ENCODE measurements at places on chromosomes 13 and 19. TPM values are rescaled to one million over a fixed set of nuclear protein-coding genes. Genes with fewer than 3 reads are reported as not detected.

- peaks cover 5% of the 10 kb centered on the region for H3K36me3 ChIP-seq
- no peaks in the 10 kb centered on the region for H3K27me3 ChIP-seq
- H3K27ac ChIP-seq = peak overlapping the region; percentile 64
- no peak overlapping the region for H3K4me3 ChIP-seq
- DNase-seq = no peak
Observed at GRCh38 chr13:97275776-97276501, 53.8 kb downstream of the MBNL2 start.

- no peaks in the 10 kb centered on the region for H3K27me3 ChIP-seq
- H3K27ac ChIP-seq = no peak overlapping the region
- H3K36me3 ChIP-seq = no peaks in the 10 kb centered on the region
- DNase-seq = no peak
- no peak overlapping the region for H3K4me3 ChIP-seq
- H3K4me1 ChIP-seq = no peaks in the 10 kb centered on the region
Observed at GRCh38 chr13:78105656-78106055, 187.0 kb upstream of the EDNRB start.

GRCh38 chr19:12982648-12983047 is 12.6 kb upstream of the NFIX start:
- no peak overlapping the region for H3K4me3 ChIP-seq
- no peaks in the 10 kb centered on the region for H3K36me3 ChIP-seq
- no peak for DNase-seq
- H3K27ac ChIP-seq = no peak overlapping the region

DNA sequence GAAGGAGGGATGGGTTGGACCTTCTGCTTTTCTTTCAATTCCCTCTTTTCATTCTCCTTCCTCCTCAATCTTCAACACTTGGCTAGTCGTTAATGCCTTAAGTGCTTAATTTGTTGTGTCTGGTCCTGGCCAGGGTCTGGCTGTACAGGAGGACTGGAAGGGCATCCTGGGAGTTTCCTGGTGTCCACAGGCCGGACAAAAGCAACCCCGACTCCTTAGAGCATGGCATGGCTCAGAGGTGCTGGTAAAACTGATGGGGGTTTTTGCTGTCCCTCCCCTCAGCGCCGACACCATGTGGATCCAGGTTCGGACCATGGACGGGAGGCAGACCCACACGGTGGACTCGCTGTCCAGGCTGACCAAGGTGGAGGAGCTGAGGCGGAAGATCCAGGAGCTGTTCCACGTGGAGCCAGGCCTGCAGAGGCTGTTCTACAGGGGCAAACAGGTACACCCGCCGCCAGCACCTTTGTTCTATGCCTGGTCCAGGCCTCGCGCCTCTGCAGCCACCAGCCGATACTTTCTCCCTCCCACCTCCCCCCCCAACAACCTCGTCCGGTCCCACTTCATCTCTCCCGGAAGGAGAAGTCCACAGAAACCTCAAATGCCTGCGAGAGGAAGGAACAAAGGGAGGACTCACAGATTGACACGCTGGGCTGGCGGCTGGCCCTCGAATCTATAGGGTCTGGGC is 1.4 kb downstream of the UHRF1 start:
- peak; percentile 17 for DNase-seq
- peaks cover 19% of the 10 kb centered on the region for H3K4me1 ChIP-seq
- peak overlapping the region; percentile 79 for H3K4me3 ChIP-seq
- H3K27me3 ChIP-seq = no peaks in the 10 kb centered on the region
- no peak overlapping the region for H3K27ac ChIP-seq

DNA sequence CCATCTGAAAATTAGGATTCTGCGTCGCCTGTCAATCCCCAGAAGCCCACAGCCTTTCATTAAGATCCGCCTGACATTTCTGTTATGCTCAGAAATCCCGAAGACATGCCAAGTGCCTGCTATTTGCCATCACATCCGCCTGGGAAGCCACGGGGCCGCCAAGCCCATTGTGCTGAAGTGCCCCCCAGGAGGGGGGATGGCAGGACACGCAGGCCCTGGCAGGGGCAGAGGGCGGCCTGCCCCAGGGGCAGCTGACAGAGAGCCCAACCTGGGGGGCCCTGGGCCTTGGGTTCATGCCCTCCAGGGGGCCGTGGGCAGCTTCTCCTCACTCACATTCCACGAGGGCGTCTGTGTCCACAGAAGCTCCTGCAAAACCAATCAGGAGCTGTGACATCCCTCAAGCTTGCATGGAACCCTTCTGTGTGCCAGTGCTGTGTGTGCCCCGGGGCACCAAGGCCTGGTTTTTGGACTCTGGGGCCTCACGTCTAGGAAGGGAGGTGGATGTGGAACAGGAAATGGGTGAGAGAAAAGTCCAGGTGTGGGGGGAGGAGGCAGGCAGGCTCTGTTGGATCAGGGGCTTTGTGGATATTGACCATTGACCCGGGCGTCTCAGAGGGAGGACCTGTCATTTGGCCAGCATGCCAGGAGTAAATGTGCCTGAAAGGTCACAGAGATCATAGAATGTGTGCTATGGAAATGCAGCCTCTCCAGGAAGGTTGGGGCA is 122.9 kb downstream of the URI1 start:
- H3K27ac ChIP-seq = no peak overlapping the region
- H3K36me3 ChIP-seq = no peaks in the 10 kb centered on the region
- no peaks in the 10 kb centered on the region for H3K4me1 ChIP-seq
- no peak for DNase-seq

GRCh38 chr13:91889641-91890040 is 491.2 kb downstream of the GPC5 start:
- no peak overlapping the region for H3K27ac ChIP-seq
- H3K36me3 ChIP-seq = no peaks in the 10 kb centered on the region
- DNase-seq = no peak
- H3K27me3 ChIP-seq = no peaks in the 10 kb centered on the region
- no peaks in the 10 kb centered on the region for H3K4me1 ChIP-seq

DNA sequence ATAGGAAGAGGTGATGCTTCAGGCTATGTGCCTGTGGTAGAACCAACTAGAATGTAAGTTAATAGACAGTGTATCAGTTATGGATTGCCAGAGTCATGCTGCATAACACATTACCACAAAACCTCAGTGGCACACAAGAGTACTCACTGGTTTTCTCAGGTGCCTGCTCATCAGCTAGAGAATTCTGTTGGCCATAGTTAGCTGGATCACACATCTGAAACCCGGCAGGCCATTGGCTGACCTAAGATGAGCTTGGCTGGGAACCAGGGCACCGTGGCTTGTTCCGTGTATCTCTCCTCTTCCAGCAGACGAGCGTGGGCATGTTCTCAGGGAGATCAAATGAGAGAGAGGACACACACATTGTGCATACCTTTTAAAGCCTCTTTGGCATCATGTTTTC is 76.7 kb downstream of the TEX26 start:
- DNase-seq = no peak
- no peak overlapping the region for H3K4me3 ChIP-seq
- no peaks in the 10 kb centered on the region for H3K36me3 ChIP-seq
- H3K27ac ChIP-seq = no peak overlapping the region

- no peak overlapping the region for H3K4me3 ChIP-seq
- no peak overlapping the region for H3K27ac ChIP-seq
- DNase-seq = no peak
Observed at GRCh38 chr13:114244637-114245036, 9.9 kb downstream of the CDC16 start.

GRCh38 chr13:54965881-54966280 is 1937.3 kb downstream of the OLFM4 start:
- no peak for DNase-seq
- H3K27ac ChIP-seq = no peak overlapping the region
- no peak overlapping the region for H3K4me3 ChIP-seq
- H3K4me1 ChIP-seq = no peaks in the 10 kb centered on the region
- H3K36me3 ChIP-seq = no peaks in the 10 kb centered on the region

DNA sequence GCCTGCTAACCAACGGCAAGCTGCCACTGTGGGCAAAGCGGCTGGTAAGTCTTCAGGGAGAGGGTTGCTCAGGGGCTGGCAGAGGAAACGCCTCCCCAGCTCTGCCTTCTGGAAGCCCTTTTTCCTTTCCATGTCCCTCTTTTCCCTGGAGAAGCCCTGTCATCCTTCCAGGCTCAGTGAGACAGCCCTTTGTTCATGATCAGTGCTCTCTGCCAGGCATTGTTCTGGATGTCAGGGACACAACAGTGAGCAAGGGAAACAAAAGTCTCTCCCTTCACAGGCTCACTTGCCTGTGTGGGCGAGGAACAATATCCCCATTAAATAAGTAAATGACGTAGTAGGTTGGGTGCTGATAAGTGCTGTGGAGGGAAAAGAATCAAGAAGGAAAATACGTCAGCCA is 13.9 kb upstream of the OVOL3 start:
- H3K27me3 ChIP-seq = no peaks in the 10 kb centered on the region
- H3K27ac ChIP-seq = no peak overlapping the region
- H3K36me3 ChIP-seq = no peaks in the 10 kb centered on the region
- H3K4me3 ChIP-seq = no peak overlapping the region
- no peak for DNase-seq
- H3K4me1 ChIP-seq = peaks cover 17% of the 10 kb centered on the region

DNA sequence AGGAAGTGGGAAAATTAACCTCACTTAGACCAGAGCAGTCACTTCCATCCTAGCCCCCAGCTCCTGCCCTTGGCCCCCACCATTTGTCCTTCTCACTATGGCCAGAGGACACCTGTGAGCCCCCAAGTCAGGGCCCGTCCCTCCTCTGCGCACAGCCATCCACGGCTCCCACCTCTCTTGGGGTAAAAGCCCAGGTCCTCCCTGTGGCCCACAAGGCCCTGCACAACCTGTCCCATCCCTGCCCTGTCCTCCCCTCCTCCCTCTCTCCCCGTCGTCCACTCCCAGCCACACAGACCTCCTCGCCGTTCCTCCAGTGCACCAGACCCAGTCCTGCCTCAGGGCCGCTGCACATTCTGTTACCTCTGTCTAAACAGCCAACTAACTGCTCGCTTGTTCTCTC is 53.9 kb downstream of the SMIM24 start:
- peaks cover 51% of the 10 kb centered on the region for H3K4me1 ChIP-seq
- H3K4me3 ChIP-seq = no peak overlapping the region
- peak overlapping the region; percentile 19 for H3K27ac ChIP-seq
- H3K36me3 ChIP-seq = no peaks in the 10 kb centered on the region
- no peak for DNase-seq
- H3K27me3 ChIP-seq = no peaks in the 10 kb centered on the region

DNA sequence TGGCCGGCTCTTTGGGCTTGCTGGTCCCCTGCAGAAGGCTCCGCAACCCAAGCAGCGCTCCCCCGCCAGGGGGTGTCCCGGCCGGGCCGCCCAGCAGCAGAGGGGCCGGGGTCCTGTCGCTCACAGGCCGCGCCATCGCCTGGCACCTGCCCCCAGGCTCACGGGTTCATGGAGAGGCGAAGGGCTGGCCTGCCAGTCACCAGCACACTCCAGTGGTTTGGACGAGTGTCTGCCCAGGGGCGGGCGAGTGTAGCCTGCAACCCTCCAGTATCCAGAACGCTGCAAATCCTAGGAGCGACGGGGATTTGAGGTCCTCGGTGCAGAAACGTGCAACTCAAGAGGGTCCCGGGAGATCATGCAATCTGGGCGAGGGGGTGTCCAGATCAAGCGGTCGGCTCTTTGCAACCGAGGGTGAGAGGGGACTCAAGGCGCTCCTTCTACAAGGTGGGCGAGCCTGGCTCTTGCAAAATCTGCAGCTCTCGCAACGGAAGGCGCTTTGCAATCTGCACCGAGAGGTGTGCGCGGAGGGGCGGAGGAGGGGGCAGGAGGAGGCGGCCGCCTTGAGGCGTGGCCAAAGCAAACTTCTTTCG is at the start of gene DBP:
Gene DBP, minus strand, starts transcription at position 521 of the 590 bp plus-strand sequence. Its CDS starts 385 bp downstream, at position 136.
- peak within 1 kb of the TSS; percentile 87 for H3K4me3 ChIP-seq
- H3K36me3 ChIP-seq = no peaks in the 10 kb centered on the region
- H3K27ac ChIP-seq = peak within 1 kb of the TSS; percentile 97
- peak; percentile 83 for DNase-seq
- peaks cover 37% of the 10 kb centered on the region for H3K4me1 ChIP-seq

DNA sequence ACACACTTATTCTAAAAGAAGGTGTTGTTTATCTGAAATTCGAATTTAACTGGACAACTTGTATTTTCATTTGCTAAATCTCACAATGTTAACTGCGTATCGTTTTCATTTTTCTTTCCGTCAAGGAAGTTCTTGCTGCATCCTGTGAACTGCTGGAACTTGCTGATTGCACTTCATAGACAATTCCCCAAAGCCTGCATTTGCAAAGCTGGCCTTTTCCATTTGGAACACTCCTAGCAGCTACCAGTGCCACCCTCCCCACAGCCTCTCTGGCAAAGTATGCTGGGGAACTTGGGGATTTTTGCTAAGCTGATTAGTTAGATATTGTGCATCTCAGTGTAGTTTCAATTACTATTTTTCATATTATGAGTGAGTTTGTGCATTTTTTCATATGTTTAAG is 20.4 kb upstream of the ARGLU1 start:
- no peak overlapping the region for H3K4me3 ChIP-seq
- no peak for DNase-seq
- H3K4me1 ChIP-seq = no peaks in the 10 kb centered on the region
- no peak overlapping the region for H3K27ac ChIP-seq
- no peaks in the 10 kb centered on the region for H3K36me3 ChIP-seq
- H3K27me3 ChIP-seq = no peaks in the 10 kb centered on the region

Gene ZNF71
- total RNA-seq = 4.9 TPM

Gene NRTN
- total RNA-seq = not detected

Gene HSPH1
- 103 TPM for total RNA-seq

Gene MBD3L3
- not detected for total RNA-seq

Gene RPL18A
- total RNA-seq = 1,164 TPM

Gene ATP8B3
- 0.30 TPM for total RNA-seq

Gene ICAM1
- total RNA-seq = 6.5 TPM

Gene IGFL3
- total RNA-seq = not detected

Gene SIGLEC10
- total RNA-seq = 1.1 TPM

Gene EPSTI1
- 1.4 TPM for total RNA-seq
